ENCODE measurements at places on chromosomes 4 and X. TPM values are rescaled to one million over a fixed set of nuclear protein-coding genes. Genes with fewer than 3 reads are reported as not detected.

DNA sequence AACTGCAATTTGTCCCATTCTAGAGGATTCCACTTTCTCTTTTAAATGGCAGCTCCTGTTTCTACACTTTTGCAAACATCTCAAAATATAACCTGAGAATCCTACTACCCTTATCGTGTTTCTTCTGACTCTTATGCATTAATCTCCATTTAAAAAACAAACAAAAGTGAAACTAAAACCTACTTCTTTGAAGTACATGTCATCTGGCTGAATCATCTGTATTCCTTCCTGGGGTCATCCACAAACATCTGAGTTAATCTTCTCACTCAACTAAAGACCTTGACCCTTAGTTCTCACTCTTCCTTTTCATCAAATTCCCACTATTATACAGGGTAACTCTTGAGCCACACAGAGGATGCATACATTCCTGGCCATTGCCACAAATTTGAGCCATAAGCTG is 584.8 kb downstream of the PPARGC1A start:
- no peak overlapping the region for H3K4me3 ChIP-seq
- H3K27ac ChIP-seq = no peak overlapping the region
- H3K4me1 ChIP-seq = no peaks in the 10 kb centered on the region
- no peaks in the 10 kb centered on the region for H3K27me3 ChIP-seq

DNA sequence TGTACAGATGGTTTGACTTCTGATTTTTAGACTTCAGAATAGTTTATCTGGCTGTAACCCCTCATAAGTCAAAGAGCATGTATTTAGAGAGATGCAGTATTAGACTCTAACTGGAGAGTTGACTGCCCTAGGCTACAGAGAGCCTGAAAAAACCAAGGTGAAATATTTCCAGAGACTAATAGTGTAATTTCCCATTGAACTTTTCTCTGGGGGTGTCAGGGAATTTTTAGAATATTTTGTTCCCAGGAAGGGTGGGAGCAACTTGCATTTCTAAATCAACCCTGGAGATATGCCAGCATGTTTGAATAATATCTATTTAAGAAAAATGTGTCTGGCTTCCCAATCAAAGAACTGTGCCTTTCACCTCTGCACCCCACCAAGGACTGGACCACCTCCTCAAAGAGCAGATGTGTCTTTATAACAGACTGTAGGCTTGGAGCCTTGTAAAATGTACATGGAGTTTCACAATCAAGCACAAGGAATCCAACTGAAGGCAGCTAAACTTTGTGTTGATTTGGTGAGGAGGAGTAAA is 2.0 kb downstream of the ANXA3 start:
- H3K4me1 ChIP-seq = peaks cover 4% of the 10 kb centered on the region
- H3K27ac ChIP-seq = peak overlapping the region; percentile 65
- peaks cover 21% of the 10 kb centered on the region for H3K27me3 ChIP-seq
- no peak for DNase-seq
- H3K36me3 ChIP-seq = no peaks in the 10 kb centered on the region

GPRIN3 gene
- total RNA-seq = 1.5 TPM

DNA sequence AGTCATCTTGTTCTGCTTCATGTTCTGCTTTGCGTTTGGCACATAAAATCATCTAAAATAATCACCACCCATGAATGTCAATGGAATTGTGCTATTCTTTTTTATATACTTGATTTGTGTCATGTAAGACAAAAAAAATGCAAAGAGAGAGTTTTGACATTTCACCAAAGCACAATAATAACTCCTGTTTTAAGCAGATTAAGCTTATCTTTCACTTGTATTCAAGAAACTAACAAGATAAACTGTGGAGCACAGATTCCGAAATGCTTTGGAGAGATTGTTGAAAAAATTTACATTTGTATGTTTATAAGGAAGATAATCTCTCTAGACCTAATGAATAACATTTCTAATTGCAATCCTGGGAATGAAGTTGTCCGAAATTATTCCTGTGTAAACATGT is 225.1 kb upstream of the ANXA10 start:
- H3K27me3 ChIP-seq = no peaks in the 10 kb centered on the region
- H3K4me1 ChIP-seq = no peaks in the 10 kb centered on the region
- no peaks in the 10 kb centered on the region for H3K36me3 ChIP-seq
- DNase-seq = no peak
- no peak overlapping the region for H3K27ac ChIP-seq
- no peak overlapping the region for H3K4me3 ChIP-seq

DNA sequence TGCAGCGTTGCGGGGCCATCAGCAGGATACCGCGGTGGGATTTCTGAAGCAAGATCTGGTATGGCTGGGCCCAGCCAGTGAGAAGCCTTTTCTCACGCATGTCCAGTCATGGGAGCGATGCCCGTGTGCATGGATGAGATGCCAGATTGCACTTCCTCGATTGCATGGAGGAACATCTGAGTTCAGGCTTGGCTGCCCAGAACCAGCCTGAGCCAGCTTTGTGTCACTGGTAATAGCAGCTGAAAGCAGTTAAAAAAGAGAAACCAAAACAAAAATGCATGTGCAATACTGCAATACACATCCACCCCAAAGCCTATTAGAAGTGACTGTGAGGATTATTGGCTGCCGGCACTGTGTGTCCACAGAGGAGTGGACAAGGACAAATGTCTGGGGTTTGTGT is 59.3 kb downstream of the PSAPL1 start:
- H3K27ac ChIP-seq = no peak overlapping the region
- H3K36me3 ChIP-seq = no peaks in the 10 kb centered on the region
- no peaks in the 10 kb centered on the region for H3K4me1 ChIP-seq
- no peak overlapping the region for H3K4me3 ChIP-seq

DNA sequence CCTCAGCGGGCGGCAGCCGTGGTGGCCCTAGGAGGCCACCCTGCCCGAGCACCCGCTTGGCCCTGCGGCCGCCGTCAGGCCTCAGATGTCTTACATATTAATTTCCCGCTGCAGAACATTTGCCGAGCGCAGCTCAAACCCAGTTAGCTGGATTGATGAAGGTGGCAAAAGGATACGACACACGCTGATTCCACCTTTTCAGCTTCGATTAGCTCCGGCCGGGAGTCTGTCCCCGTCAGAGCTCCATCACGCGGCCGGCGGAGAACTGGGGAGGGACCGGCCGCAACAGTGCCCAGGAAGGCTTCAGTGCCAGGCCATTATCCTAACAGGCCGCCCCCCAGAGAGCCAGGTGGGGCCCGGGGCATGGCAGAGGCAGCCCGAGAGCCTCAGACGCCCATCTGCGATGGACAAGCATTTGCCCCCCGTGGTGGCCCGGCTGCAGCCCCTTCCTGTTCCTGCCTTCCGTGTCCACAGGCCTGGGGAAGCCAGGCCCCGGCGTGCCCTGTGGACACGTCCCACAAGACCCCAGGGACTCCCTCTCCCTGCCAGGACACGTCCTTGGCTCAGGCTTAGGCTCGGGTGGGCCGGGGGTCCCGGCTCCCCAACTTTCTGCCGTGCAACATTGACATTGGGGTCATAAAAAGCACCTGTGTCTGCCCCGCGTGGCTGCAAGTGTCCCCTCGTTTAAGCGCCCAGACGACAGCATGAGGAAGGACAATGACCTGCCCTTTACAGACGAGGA is 133.8 kb upstream of the NKX1-1 start:
- no peaks in the 10 kb centered on the region for H3K27me3 ChIP-seq
- H3K4me3 ChIP-seq = no peak overlapping the region
- H3K4me1 ChIP-seq = no peaks in the 10 kb centered on the region
- H3K36me3 ChIP-seq = no peaks in the 10 kb centered on the region
- no peak overlapping the region for H3K27ac ChIP-seq

- no peaks in the 10 kb centered on the region for H3K27me3 ChIP-seq
- H3K36me3 ChIP-seq = no peaks in the 10 kb centered on the region
- no peak overlapping the region for H3K27ac ChIP-seq
- no peaks in the 10 kb centered on the region for H3K4me1 ChIP-seq
Observed at GRCh38 chr4:24219209-24219608, 329.4 kb upstream of the PPARGC1A start.

HELQ gene
- total RNA-seq = 14.1 TPM

DNA sequence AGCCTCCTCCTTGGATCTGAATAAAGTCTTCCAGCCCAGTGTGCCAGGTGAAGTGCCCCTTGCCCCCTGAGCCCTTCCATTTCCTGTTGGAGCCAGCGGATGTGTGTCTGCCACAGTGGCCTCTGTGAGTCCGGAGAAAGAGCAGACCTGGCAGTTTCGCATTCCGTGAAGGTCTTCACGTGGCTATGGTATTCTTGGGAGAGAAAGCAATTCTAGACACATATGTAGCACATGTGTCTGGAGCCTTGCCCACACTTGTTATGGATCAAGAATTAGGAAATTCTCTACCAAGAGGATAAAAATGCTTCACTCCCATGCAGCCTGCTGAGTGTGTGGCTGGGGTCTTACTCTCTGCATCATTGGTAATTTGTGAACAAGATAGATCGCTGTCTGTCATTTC is 130.9 kb downstream of the REPS2 start:
- no peak overlapping the region for H3K4me3 ChIP-seq
- no peaks in the 10 kb centered on the region for H3K4me1 ChIP-seq
- no peak for DNase-seq

- H3K27me3 ChIP-seq = peaks cover 91% of the 10 kb centered on the region
- peak; percentile 32 for DNase-seq
- no peaks in the 10 kb centered on the region for H3K36me3 ChIP-seq
- no peak overlapping the region for H3K4me3 ChIP-seq
- no peak overlapping the region for H3K27ac ChIP-seq
Observed at GRCh38 chr4:4848540-4848939, 10.9 kb upstream of the MSX1 start.

- no peaks in the 10 kb centered on the region for H3K27me3 ChIP-seq
- peak overlapping the region; percentile 70 for H3K4me3 ChIP-seq
Observed at GRCh38 chrX:48003367-48003757, 427 bp downstream of the ZNF182 start.

IQSEC2 gene
- total RNA-seq = 38.8 TPM

DNA sequence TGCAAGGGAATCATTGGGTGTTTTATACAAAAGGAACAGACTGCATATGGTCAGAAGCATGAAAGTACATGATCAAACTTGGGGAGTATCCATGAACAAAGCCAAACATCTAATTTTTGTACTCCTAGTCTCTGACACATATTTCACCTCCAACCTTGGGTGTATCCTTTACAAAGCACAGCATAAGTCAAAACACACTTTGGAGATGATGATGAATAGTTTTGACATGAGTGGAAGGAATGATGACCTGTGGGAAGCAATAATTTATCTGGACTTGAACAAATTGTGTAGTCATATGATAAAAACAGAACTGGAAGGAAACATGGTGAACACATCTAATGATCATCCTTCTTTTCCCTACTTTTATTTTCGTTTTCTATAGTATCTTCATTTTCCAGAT is 108.7 kb upstream of the PLS3 start:
- H3K27me3 ChIP-seq = peaks cover 21% of the 10 kb centered on the region
- H3K4me1 ChIP-seq = no peaks in the 10 kb centered on the region
- H3K36me3 ChIP-seq = no peaks in the 10 kb centered on the region
- no peak for DNase-seq
- no peak overlapping the region for H3K27ac ChIP-seq

CLTRN gene
- total RNA-seq = not detected

DNA sequence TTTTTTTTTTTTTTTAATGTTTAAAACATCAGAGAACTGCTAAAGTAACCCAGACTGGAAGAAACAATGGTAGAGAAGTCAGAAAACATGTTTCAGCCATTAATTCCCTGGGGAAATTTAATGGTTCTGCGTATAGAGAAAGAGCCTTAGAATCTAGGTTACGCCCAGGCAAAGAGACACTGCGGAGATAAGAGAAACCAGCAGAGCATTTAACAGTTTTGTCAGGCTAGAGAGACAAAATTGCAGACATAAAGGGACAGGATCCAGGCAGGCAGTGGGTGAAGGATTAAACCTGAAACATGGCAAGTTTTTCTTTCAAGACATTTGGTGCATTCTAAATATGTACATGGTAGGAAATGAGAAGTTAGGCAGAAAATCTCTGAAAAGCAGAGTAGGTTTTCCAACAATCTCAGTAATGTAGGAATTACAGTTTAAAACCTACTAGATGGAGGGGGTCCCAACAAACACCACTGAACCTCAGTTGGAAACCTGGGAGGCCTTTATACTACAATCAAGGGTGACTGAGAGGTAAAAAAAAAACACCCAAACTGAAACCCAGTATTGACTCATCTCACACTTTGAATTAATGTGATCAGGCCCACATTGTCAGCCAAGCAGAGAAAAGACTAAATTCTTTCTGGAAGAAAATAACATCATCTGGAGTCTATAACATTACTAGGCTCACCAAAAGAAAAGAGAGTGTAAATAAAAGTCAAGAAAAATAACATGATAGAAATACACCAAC is 254.2 kb upstream of the NWD2 start:
- no peaks in the 10 kb centered on the region for H3K4me1 ChIP-seq
- H3K36me3 ChIP-seq = no peaks in the 10 kb centered on the region
- no peak overlapping the region for H3K4me3 ChIP-seq
- no peak for DNase-seq
- H3K27ac ChIP-seq = no peak overlapping the region

DNA sequence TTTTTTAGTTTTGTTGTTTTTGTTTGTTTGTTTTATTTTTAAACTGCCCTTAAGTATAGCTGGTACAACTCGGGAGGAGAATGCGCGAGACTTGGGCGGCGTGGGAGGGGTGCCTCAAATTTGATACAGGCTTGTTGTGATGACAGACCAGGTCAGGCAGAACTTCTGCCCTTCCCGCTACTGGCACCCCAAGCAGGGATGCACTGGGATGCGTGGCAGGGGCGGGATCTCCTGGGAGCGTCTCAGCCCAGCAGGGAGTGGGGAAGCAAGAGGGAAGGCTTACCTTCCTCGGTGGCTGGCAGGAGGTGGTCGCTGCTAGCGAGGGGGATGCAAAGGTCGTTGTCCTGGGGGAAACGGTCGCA is 851 bp downstream of the SFRP2 start:
- H3K27me3 ChIP-seq = peaks cover 62% of the 10 kb centered on the region
- no peak for DNase-seq
- H3K36me3 ChIP-seq = no peaks in the 10 kb centered on the region
- no peaks in the 10 kb centered on the region for H3K4me1 ChIP-seq
- no peak overlapping the region for H3K27ac ChIP-seq

- H3K27ac ChIP-seq = no peak overlapping the region
- no peaks in the 10 kb centered on the region for H3K36me3 ChIP-seq
- no peak for DNase-seq
Observed at GRCh38 chr4:37126051-37126450, 118.5 kb upstream of the NWD2 start.

SYP gene
- 1.2 TPM for total RNA-seq

GRCh38 chrX:142054094-142054493 is 150.4 kb downstream of the MAGEC1 start:
- H3K36me3 ChIP-seq = no peaks in the 10 kb centered on the region
- no peak for DNase-seq
- H3K27ac ChIP-seq = no peak overlapping the region
- no peak overlapping the region for H3K4me3 ChIP-seq
- no peaks in the 10 kb centered on the region for H3K4me1 ChIP-seq

- DNase-seq = no peak
- no peak overlapping the region for H3K4me3 ChIP-seq
- H3K27ac ChIP-seq = no peak overlapping the region
- no peaks in the 10 kb centered on the region for H3K36me3 ChIP-seq
- H3K4me1 ChIP-seq = no peaks in the 10 kb centered on the region
Observed at GRCh38 chr4:20367446-20367845, 115.7 kb downstream of the SLIT2 start.

RNF175 gene
- total RNA-seq = not detected

- H3K4me1 ChIP-seq = no peaks in the 10 kb centered on the region
- no peaks in the 10 kb centered on the region for H3K36me3 ChIP-seq
- no peak for DNase-seq
Observed at GRCh38 chr4:70623323-70623722, 5.2 kb upstream of the ENAM start.

UFSP2 gene
- 32.1 TPM for total RNA-seq

ZXDA gene
- 3.6 TPM for total RNA-seq

- no peaks in the 10 kb centered on the region for H3K4me1 ChIP-seq
- DNase-seq = no peak
- H3K27me3 ChIP-seq = no peaks in the 10 kb centered on the region
- H3K36me3 ChIP-seq = no peaks in the 10 kb centered on the region
- peak overlapping the region; percentile 24 for H3K27ac ChIP-seq
Observed at GRCh38 chr4:15234116-15234855, 193.5 kb upstream of the C1QTNF7 start.

All from psoas muscle (tissue), 8 donors.